ENCODE measurements at places on chromosomes 6 and 20.

GRCh38 chr20:24100370-24101011, 111.9 kb upstream of the GGTLC1 start:
- DNase-seq: peak; percentile 7

- no peak for DNase-seq
Observed at GRCh38 chr6:135739288-135739687, 112.2 kb upstream of the PDE7B start.

GRCh38 chr6:149094156-149094555, 223.4 kb upstream of the TAB2 start:
- no peak for DNase-seq

GRCh38 chr20:16313917-16314316, 259.3 kb downstream of the KIF16B start:
- DNase-seq: no peak

DNA sequence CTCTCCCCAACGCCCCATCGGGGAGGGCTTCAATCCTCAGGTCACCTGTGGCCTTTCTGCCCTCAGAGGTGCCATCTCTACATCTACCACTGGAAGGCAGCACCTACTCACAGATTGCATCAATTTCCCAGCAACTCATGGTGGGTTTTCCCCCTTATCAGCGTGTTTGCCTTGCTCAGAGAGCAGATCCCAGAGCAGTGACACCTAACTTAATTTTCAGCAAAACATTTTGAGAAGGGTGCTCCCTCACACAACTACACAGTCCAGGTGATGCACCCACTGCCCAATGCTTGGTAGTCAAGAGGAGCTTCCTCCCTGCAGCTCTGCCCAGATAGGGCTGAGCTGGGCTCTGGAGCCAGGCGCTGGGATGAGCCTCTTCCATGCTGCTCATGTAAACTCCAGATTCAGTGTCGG, 48.2 kb downstream of the PLG start:
- DNase-seq: no peak

- no peak for DNase-seq
Observed at GRCh38 chr6:45650524-45651135, 272.9 kb upstream of the SUPT3H start.

DNA sequence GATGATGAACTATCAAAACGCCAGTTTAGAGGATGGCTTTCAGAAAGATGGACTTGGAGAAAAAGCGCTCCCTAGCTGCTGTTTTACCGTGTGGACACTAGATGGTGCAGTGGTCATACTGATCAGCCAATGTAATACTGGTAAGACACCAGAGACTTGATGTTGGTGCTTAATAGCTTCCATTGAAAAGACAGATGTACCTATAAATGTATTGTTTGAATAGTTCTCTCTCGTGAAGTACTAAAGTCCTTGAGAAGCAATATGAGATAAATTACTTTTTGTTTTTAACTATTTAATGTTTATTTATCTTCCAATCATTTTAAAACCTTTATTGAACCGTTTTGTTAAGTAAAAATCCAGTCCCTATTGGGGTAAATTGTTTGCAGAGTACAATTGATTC, 63.9 kb upstream of the FUCA2 start:
- no peak for DNase-seq

- DNase-seq: no peak
Observed at GRCh38 chr6:152329638-152330448, 307.3 kb downstream of the SYNE1 start.

GRCh38 chr6:165890404-165890735, 227.3 kb upstream of the PDE10A start:
- DNase-seq: no peak

- no peak for DNase-seq
Observed at GRCh38 chr20:44733341-44734069, 12.2 kb upstream of the KCNK15 start.

DNA sequence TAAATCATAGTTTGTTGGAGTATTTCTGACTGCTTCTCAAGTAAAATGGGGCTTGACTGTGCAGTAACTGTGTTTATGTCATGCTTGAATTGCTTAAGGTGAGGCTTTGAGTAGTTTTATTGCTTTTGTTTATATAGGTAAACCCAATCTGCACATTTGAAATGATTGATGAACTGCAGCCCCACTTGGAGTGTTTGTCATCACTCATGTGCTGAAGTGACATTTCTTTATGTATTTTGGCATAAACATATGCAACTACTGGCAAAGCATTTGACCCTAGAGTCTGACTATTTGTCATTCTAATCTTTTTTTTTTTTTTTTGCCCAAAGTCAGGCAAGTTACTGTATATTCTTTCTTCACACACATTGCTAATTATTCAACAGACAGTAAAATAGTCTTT, 491.4 kb upstream of the POU3F2 start:
- DNase-seq: no peak

DNA sequence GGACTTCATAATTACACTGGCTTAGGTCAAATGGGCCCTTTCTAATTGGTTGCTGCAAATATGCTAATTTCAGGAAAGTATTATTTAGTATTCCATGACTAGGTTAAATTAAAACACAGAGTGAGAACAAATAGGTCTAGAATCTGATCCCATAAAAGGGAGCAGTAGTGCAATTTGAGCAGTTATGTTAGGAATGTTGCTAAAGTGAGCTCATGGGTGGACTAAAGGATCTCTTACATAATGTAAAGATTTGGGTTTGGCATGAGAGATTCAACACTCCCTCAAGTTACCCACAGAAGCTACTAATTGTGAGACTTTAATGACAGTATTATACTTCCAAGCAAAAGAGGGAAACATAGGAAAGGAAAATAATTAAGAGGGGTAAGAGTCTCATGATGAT, 109.1 kb downstream of the C6orf58 start:
- no peak for DNase-seq

DNA sequence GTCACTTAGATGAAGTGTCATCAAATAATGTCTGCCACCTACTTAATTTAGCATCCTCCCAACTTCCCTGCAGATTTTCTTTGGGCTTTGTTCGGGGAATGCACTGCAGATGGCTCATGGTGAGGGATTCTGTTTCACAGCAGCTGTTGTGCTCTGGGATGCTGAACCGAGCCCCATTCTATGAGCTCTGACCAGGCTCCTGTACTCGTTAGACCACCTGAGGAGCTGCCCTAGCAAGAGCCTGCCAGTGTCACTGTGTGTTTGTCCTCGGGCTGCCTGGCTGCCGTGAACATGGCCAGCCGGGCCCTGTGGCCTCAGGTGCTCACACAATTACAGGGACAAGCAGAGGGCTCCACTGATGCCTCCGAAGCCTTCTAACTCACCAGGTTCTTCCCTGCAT, 238.8 kb upstream of the ECI2 start:
- DNase-seq: no peak
